ENCODE measurements at places on chromosomes 3 and 15.

- DNase-seq: no peak
Measured at GRCh38 chr3:56052188-56052587, 416.1 kb downstream of the ERC2 start.

DNA sequence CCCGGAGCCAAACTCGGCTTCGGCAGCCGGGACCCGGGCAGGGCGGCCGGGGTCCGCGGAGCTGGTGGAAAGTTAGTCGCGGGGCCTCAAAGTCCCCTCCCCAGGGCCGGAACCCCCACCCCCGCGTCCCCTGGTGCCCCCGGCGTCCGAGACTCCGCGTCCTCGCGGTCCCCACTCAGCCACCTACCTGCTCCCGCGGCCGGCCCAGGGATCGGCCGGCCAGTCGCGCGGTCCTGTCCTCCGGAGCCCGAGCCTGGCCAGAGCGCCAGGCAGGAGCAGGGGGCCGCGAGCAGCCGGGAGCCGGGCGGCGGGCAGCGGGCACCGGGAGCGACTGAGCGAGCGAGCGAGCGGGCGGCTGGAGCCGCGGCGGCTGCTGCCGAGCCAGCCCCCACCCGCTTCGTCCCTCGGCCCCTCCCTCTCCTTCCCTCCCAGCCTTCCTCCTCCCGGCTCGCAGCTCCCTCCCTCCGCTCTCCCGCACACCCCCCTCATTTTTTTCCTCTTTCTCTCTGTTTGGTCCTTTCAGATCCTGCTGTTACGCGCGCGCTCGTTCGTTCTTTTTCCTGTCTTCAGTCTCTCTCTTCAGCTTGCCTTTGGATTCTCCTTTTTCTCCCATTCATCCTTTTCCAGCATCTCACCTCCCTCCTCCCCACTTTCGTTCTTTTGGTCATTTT lies at the start of gene MEGF11:
TSS of gene MEGF11 (minus strand) at position 333 of the 671 bp plus-strand sequence. CDS start 125,347 bp downstream, outside the sequence.
- DNase-seq: no peak

DNA sequence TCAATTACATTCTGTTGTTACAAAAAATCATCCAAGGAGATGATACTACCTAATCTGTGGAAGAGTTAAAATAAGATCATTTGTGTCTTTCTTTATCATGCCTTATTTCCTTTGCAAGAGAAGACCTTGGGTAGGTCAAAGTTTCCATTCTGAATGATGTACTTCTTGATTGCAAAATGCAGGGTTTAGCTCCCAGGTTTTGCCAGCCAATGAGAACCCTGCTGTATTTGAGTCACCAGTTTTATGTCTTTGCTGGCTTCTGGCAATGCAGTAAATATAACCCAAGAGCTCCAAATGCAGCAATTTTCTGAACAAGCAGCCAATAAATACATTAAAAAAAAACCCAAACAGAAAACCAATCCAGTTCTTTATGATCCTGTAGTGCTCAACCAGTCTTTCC lies 204.9 kb downstream of the CADPS start:
- no peak for DNase-seq

- DNase-seq: no peak
Measured at GRCh38 chr3:152211655-152212054, 57.1 kb upstream of the MBNL1 start.

Measured in RKO (cell line).